ENCODE measurements at places on chromosomes 12 and 14.

DNA sequence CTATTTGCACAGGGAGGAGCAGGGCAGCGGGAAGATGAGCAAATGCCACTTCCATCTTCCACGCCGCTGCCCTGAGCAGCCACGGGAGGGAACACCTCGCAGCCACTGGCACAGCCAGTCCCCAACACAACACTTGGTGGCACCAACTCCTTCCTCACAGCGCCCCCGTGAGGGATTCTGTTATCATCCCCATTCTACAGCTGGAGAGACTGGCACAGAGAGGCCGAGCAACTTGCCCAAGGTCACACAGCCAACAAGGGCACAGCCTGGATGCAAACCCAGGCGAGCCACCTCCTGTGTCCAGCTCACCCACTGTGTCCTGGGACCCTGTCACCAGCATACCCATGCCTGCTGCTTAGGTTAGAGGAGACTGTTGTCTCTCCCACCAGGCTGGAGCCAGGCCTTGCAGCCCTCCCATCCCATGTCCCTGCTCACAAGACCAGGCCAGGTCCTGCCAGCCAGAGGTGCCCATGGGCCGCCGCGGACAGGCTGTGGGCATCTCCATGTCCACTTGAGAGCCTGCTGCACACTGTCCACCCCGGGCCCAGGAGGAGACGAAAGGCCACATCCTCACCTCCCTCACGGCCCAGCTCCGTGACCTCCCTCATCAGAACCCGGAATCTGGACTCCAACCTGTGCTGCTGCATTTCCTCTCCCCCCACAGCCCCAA lies 57.0 kb downstream of the NCOR2 start:
- DNase-seq, result peak; percentile 32

DNA sequence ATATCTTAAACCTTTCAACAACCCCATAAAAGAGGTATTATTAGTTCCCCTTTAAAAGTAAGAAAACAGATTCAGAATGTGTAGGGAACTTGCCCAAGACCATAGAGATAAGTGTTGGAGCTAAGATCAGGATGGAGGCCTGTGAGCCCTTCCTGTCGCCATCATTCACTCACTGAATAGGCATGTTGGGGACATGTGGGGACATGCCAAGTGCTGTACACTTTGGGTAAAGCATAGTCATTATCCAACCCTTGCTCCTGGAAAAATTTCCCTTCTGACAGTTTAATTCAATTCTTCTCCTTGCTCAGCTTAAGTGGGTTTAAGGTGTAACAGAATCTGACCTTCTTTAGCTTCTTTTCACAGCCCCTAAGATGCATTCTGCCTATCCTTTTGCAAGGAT lies 28.0 kb upstream of the C12orf42 start:
- no peak for DNase-seq

GRCh38 chr14:89907655-89908054 lies 46.9 kb downstream of the EFCAB11 start:
- no peak for DNase-seq

DNA sequence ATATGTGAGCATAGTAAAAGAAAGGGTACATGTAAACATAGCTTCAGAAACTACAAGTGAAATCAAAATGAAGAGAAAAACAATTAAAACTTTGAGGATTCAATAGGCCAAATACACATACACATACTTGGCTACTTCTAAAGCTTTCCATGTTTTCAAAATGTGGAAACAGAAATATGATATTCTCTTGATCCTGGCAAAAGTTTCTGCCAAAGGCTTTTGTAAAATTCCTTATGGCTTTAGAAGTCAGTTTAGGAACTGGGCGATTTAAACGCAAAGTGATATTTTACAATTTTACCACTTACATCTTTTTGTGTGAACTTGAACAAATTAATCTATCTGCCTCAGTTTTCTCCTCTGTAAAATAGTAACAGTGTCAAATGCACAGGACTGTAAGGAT lies 756.4 kb downstream of the C12orf50 start:
- no peak for DNase-seq
